ENCODE measurements at places on chromosomes 1 and 21.

DNA sequence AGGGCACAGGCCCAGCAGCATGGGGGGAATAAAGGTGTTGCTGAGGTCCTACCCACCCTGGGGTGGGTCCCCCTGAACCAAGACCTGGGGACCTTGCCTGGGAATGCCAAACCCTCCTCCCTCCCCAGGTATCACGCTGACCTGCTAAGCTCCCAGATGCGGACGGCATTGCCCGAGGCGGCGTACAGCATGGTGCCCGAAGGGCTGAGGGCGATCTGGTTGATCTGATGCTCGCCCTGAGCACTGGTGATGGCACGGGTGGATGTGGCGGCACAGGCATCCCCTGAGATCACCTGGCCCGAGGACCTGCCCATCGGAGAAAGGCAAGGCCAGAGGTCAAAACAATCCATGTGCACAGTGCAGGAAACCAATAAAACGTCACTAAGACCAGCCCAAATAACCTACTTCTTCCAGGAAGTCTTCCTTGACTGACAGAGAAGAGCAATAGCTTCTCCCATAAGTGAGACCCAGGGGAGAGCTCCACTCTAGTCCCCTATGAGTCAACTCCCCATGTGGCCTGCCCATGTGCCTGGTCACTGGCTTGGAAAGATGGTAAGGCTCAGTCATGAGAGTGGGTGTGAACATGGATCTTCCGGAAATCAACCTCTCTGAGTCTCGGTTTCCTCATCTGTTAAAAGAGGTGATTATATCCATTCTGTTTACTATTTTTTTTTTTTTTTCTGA, 46.3 kb downstream of the KIF21B start:
- no peak for DNase-seq

DNA sequence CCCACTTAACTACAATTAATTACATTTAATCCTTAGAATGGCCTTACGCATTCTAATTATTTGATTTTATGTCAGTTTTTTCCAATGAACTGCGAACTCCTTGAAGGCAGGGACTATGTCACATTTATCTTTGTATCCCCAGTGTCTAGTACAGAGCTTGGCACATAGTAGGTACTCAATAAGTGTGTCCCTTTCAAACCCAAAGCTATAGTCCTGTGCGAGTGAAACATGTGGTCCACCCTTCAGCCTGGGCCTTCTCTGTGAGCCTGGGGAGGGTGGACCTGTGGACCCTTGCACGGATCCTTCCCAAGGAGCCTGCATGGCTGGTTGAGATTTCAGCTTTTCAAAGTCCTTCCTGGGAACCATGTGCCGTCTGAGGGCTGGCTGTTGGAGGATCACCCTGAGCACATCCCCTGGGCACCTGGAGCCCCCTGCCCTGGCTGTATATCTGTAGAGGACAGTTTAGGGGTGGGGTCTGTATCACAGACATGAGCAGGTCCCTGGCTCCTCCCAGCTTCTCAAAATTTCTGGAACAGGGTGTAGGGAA, 103.1 kb downstream of the IER5 start:
- DNase-seq, result no peak

DNA sequence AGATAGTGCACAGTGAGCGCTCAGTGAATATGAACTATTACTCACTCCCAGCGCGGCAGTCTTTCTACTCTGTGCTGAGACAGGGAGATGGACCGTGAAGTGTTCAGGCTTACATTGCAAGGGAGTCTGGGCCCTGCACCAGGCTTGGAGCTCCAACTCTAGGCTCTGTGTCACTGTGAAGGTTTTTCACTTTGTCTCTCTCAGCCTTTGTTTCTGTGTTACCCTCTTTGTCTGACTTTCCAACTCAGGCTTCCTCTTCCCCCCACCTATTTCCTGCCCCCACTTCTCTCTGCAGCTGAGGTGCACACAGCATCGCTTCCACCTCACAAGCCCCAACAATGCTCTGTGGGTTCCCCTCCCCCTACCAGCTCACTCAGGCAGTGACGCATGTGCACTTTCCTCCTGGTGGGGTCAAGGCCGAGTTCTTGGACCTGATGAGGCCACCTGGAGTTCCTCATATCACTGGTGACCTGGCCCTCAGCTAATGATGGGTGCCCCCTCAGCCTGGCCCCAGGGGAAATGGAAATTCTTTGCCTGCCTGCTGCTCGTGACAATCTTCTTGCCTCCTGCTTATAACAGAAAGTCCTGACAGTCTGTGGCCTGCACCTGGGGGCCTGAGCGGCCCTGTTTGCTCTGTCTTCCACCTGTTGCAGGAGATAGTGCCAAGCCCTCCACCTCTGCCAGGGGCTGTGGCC, 1.1 kb upstream of the LCK start:
- DNase-seq, result no peak

GRCh38 chr1:26016953-26017545, 4.5 kb upstream of the EXTL1 start:
- DNase-seq, result no peak

DNA sequence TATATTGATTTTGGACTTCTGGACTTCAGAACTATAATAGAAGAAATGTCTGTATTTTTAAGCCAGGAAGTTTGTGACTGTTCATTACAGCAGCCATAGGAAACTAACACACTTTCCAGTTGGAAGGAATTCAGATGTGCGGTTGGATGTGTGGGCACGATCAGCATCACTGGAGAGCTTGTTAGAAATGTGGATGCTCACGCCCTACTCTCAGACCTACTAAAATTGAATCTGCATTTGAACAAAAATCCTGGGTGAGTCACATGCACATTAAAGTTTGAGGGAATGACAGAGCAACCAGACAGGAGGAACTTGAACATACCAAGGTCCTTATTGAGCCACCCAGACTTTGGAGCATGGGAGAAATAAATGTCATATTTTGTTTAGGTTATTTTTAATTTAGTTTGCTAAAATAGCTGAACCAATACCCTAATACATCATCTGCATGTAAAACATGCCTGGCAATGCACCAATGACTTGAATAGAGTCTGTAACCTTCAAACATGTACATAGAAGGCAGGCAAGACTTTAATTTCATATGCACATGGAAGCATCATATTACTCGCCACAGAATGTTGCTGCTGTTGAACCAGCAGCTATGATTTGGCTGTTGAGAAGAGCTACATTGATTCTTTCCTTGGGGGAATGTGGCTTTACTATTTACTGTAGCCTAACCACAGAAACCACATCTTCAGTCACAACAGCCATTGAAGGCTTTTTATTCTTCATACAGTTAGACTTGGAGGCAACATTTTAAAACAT, 346.2 kb downstream of the BARHL2 start:
- DNase-seq, result no peak

DNA sequence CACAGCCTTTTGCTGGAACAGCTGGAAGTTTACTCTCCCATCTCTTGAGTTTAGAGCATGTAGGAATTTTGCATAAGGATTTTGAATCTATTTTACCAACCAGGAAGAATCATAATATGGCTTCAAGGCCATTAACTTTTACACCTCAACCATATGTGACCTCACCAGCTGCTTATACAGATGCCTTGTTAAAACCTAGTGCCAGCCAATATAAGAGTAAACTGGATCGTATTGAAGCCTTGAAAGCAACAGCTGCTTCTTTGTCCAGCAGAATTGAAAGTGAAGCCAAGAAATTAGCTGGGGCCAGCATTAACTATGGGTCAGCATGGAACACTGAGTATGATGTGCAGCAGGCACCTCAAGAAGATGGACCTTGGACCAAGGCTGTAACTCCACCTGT, 65.4 kb downstream of the CEP350 start:
- no peak for DNase-seq

GRCh38 chr1:202685641-202686040, 24.6 kb downstream of the SYT2 start:
- no peak for DNase-seq

DNA sequence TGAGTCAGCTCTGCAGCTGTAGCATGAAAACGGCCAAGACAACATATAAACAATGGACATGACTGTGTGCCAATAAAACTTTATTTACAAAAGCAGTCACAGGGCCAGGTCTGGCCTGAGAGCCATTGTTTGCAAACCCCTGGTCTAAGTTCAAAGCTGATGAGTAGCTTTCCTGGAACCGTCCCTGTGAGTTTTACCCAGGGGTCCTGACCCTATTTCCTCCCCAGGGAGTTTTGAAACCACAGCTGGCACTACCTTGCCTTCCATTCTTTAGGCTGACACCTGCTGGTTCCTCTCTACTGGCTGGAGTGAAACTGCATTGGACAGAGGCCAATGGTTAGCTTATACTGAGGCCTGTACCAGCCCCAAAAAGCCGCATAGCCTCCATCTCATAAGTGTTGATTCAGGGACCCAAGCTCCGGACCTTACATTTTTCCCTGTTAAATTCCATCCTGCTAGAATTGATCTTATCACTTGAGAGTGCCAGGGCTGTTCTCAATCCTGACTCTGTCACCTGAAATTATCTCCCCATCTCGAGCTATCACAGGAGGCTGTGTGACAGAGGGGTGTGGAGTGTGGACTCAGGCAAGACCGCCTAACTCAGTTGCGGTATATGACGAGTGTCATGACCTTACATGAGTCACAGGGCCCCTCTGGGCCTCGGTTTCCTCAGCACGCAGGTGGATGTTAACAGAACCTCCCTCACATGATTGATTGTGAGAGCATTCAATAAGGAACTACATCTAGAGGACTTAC, 343.6 kb downstream of the NPHP4 start:
- no peak for DNase-seq

Data from ecto neural progenitor cell (in vitro differentiated cells).